ENCODE measurements at places on chromosomes 13 and 19.

DNA sequence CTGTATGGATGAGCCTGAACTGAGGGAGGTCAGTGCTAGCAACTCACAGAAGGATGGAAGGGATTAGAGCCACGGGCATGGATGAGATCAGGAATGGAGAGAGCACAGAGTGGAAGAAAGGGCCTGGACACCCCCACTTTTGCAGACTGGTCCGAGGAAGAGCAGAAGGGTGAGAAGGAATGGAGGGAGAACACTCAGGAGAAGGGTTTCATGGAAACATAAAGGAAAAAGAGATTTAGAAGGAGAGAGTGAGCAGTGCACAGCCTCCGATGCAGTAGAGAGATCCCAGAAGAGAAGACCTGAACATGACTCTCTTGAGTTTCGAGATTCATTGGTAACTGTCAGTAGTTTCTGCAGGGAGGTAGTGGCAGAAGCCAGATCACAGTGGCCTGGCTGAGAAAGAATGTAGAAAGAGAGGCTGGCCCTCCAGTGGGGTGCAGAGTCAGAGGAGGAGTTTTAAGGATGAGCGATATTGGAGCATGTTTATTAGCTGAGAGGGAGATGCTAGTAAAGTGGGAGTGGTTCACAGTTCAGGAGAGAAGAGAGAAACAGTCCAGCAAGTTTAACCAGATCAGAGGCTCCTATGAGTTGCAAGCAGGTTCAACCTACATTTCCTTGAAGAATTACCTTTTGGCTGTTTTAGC, 108.9 kb downstream of the ZAR1L start:
- DNase-seq = no peak

DNA sequence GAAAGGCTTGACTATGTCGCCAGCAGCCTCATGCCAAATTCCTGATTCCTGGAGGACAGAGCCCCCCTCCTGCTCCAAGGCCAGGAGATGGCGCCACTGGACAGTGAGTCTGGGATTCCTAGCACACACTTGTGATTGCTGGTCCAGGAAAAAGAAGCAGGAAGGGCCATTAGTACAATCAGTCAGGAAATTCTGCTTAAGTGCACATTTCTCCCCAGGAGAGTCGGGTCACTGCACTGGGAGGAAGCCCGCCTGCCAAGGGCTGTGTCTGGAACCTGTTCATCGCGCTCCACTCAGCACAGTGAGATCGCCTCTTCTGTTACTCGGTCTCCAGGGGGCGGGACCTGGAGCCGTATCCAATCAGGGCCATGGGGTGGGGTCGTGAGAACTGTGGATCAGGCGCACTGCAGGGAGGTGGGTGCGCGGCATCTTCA, 65.1 kb downstream of the ZNF823 start:
- DNase-seq = peak; percentile 85

DNA sequence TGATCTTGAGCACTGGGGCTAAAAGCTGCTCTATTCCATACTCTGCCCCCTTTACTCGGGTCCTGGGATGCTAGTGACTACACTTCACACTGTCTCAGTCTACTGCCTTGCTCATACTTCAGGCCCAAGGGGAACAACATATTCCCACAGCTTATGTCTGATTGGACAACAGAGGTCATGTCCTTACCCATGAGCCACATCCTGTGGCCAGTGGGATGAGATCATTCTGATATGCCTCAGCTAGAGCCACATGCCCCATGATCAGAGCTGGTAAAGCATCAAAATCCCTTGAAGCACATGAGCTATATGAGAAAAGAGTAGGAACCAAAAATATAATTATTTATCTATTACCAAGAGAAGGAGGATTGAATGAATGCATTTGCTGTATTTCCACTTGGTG, 290.1 kb upstream of the TSHZ3 start:
- DNase-seq = no peak

DNA sequence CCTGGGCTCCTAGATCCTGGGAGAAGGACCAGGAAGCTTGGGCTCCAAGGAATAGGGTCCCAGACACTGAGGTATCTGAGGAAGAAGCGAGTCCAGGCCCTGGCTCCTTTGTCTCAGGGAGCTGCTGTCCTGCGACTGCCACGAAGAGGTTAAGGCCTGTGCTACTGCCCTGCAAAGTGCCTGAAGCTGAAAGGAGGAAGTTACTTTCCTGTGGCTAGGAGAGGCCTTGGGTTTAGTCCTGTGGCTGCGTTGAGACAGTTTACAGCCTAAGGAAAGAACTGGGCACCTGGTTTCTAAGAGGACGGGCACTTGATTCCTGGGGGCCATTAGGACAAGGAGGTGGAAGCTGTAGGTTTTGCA, 2.8 kb downstream of the MYADM start:
- no peak for DNase-seq

DNA sequence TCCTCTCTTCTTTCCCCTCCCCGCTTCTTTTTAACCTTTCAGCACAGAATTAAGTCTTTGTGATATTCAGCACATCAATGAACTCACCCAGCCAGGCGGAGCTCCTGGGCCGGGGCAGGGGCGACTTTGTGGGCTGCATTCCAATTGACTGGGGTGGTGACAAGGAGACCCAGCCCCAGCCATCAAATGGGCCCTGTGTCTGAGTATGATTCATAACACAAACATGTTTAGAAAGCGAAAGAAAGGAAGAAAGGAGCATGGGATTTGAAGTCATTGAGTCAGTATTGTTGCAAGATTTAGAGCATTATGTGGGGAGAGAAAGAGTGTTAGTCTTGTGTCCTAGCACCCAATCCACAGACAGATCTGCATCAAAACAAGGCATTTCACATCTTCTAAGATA, 185.3 kb downstream of the LHFPL6 start:
- DNase-seq = peak; percentile 47

DNA sequence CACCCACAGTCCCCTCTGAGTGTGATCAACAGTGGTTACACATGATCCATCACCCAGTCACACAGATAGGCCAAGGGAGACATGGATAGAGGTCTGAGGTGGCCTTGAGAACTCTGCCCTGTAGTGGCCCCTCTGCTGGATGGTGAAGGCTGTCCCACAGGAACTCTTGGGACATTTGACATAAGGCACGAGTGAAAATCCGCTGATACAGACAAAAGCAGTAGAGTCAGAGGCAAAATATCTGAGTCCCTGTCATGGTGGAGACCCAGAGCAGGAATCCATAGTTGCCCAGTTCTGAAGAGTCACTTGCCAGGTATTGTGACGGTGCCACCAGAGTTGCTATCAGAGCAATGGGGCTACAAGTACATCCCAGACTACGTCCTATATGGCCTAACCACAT, 18.8 kb upstream of the SLC25A30 start:
- DNase-seq = no peak

- no peak for DNase-seq
Measured at GRCh38 chr13:99296398-99296797, 10.8 kb downstream of the GPR183 start.

- DNase-seq = no peak
Measured at GRCh38 chr13:51021811-51022210, 89.3 kb downstream of the C13orf42 start.

DNA sequence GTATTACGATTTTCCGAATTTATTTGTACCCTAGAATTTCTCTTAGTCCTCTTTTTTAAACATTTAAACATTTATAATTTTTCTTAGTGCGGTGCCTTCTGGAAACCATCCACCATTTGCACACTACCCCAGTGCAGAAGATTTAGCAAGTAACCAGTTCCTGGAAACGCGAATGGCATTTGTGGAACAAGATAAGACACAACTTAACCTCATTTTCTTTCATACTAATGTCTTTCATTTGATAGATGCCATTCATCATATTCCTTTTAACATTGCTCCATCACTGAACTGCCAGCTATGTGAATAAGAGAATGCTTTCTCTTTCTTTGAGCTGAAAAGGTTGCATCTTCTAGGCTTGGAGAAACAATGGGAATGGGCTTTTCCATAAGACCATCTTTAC, 6.8 kb downstream of the FRY start:
- no peak for DNase-seq

- DNase-seq = no peak
Measured at GRCh38 chr19:49599378-49600295, 8.7 kb downstream of the PRR12 start.

DNA sequence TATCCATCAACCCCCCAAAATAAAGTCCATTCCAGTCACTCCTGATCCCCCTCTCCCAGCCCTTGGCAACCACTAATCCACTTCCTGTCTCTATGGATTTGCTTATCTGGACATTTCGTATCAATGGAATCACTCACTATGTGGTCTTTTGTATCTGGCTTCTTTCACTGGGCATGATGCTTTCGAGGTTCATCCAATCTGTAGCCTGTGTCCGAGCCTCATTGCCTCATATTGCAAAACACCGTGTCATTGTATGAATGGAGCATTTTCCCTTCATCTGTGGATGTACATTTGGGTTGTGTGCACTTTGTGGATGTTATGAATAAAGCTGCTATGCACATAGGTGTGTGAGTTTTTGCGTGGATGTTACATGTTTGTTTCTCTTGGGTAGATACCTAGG, 1.4 kb upstream of the FZR1 start:
- DNase-seq = no peak

DNA sequence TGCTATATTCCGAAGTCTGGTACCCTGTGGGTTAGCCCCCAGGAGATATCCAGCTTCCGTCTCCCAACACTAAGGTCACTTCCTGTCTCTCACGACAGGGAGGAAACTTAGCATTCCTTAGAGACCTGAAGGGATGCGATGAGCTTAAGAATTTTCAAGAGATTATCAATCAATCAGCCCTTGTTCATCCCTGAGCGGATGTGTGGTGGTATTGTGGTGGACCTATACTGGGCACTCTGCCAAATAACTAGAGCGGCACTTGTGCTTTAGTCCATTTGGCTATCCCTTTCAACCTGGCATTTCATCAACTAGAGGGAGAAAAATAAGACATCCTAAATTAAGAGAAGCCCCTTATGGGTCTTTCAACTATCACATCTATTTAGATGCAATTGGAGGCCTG, 30.9 kb upstream of the ZNF562 start:
- DNase-seq = no peak

DNA sequence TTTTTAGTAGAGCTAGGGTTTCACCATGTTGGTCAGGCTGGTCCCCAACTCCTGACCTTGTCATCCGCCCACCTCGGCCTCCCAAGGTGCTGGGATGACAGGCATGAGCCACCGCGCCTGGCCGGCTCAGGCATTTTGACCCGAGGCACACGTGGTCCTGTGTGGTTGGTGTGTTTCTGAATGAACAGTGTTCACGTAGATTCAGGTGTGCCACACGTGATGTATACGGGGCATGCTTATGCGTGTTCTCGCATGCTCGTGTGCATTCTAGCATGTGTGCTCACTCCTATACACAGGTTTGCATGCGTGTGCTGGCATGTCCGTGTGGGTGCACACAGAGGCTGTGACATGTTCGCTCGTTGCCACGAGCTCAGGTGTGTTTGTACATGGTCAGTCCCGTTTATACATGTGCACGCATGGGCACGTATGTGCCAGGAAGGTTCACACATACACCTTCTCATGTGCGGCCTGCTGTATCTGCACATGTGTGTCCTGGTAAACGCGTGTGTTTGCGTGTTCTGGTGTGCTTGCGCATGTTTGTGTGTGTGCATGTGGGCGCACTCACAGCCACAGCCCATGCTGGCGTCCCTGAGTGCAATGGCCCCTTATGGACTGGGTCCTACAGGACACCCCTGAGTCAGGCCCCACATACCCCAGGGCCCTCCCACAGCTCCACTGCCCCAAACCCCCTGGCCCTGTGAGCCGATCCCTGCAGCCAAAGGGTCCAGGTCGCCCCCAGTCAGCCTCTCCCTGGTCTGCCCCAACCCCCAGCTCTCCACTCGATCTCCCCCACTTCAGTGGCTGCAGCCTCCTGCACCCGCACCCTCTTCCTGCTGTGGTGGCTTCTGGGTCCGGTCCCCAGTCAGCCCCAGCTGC, 20.6 kb upstream of the TCF3 start:
- DNase-seq = no peak

GRCh38 chr13:43333176-43333575, 309.8 kb downstream of the DNAJC15 start:
- DNase-seq = no peak

- DNase-seq = no peak
Measured at GRCh38 chr19:15381864-15382263, 2.3 kb upstream of the AKAP8 start.

DNA sequence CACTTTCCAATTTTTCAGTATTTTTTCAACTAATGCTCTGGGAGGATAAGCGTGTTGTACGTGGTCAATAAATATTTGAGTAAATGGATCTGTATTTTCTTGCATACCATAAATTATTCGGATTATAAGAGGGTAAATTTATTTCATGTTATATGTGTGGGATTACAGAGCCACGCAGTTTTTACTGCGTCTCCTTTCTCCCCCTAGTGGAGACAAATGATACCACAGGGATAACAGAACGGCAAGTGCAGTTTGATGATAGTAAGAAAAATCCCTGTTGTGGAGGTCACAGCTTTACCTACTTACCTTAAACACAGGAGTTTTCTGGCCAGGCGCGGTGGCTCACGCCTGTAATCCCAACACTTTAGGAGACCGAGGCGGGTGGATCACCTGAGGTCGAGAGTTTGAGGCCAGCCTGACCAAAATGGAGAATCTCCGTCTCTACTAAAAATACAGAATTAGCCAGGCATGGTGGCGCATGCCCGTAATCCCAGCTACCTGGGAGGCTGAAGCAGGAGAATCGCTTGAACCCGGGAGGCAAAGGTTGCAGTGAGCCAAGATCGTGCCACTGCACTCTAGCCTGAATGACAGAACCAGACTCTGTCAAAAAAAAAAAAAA, 16.8 kb downstream of the MBD3L2B start:
- peak; percentile 80 for DNase-seq

DNA sequence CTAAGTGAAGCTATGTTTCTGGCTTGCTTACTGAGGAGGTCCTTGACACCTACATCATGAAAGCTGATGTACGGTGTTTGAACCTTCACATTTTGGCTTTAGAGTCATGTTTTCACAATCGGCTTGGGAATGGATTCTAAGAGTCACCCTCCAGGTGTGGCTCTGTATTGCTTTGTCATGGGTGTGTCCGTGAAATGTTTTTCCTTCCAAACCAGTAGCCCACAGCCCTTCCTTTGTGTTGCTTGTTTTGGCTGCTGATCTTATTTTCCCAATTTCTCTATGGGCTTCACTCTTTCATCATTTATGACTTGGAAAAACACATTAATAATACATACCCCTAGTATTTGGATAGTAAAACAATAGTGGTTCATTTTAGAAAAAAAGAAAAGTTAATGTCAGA, 240.6 kb downstream of the GGACT start:
- DNase-seq = peak; percentile 21

DNA sequence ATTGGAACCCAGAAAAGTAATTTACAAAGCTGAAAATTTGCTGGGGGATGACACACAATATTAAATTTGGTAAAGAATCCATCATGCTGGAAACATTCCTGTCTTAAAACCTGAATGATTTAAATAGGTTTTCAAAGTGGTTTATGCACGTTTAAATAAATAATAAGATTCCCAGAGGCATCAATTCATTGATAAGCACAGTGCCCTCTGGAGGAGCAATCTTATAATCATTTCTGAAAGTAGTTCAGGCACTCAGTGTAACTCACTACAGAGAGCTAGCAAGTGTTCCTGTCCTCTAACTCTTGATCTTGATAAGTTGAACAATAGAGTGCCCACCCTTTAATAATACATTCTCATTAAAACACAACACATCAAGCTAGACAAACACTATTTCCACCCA, 43.5 kb upstream of the SHISA2 start:
- no peak for DNase-seq

- DNase-seq = no peak
Measured at GRCh38 chr19:49390929-49391359, 2.9 kb downstream of the KASH5 start.

GRCh38 chr13:87080100-87080779, 590.9 kb upstream of the SLITRK5 start:
- DNase-seq = no peak

GRCh38 chr13:81382246-81382645, 1041.3 kb upstream of the SPRY2 start:
- DNase-seq = no peak

GRCh38 chr13:98447881-98448641, 128.8 kb downstream of the STK24 start:
- peak; percentile 78 for DNase-seq

GRCh38 chr19:3785451-3785937, 687 bp downstream of the MATK start:
- no peak for DNase-seq

Data from dermis blood vessel endothelial cell (primary cell).